ENCODE measurements at places on chromosomes 3 and 15.
A peak's percentile ranks its signal among the peaks of the same experiment; 100 is the strongest.

- no peak for DNase-seq
Measured at GRCh38 chr3:1232276-1232675, 139.5 kb downstream of the CNTN6 start.

DNA sequence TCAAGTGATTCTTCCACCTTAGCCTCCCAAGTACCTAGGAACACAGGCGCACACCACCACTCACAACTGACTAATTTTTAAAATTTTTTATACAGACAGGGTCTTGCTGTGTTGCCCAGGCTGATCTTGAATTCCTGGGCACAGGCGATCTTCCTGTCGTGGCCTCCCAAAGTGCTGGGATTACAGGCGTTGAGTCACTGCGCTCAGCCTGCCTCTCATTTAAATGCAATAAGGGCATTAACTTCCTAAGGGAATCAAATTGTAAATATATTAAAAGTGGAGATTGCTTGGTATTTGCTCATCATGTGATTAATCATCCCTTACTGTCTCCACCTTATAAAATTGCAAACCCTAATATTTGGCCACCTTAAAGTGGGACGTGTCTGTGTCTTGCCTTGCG is 65.2 kb downstream of the PGPEP1L start:
- DNase-seq, result no peak

- peak; percentile 48 for DNase-seq
Measured at GRCh38 chr3:141482245-141482922, 4.4 kb upstream of the RASA2 start.

- DNase-seq, result peak; percentile 59
Measured at GRCh38 chr15:49645941-49646340, 25.1 kb downstream of the DTWD1 start.

DNA sequence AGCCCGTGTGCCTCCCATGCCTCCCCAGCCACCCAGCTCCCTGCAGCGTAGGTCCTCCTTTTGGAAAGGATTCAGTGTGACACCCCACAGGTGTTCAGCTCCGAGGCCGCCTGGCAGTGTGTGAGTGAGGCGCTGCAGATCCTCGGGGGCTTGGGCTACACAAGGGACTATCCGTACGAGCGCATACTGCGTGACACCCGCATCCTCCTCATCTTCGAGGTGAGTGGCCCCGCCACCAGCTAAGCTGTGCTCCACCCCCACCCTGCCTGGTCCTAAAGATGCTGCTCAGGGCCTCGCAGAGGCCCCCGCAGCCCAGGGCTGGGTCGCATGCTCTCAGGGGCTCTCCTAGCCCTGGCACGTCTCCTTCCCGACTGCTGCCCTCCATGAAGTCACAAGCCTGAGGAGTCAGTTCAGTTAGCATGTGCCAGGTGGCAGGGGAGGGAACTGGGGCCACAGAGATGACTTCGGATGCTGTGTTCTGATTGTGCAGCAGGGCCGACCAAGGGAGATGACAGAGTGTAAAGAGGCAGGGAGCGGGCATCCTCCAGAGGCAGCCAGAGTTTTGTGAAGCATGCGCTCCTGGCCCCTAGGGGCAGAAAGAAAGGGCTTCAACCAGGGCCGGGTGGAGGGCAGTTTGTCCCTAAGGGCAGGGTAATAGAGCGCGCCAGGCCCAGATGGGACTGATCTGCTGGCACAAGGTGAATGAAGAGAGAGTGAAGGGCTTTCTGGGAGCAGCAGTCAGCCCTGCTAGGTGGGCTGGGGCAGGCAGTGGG is 26.8 kb downstream of the ACAD9 start:
- DNase-seq, result no peak

DNA sequence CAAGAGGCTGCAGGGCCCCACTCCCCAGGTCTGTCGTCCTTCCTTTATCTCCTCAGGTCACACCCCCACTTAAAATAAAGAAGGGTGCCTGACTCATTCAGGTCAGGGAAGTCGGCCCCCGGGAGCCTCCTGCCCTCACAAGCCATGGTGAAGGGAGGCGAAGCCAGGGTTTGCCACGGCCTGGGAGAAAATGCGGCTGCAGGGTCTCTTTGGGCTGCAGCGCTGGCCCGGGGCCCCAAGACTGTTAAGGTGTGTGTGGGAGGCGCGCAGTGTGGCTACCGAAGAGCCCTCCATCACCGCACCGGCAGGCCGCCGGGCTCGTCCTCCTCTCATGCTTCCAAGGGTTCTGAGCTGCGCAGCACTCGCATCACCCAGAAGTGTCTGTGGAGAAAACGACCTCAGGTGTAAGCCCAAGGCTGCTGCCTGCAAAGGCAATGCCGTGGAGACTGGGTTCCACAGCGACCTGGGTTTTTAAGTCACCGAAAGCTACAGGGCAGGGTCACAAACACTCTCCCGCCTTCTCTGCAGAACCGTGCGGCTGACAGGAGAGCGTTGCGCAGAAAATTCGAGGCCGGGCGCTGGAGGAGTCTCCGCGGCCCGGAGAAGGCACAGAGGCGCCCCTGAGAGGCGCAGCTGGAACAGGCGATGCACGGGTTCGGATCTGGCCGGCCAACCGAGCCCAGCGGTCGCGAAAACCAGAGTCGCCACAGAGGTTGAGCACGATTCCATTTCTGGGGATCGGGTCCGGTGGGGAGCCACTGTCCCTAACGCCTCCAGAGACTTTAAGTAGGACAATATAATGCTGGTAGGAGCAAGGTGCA is 8.7 kb downstream of the FOXL2 start:
- no peak for DNase-seq

DNA sequence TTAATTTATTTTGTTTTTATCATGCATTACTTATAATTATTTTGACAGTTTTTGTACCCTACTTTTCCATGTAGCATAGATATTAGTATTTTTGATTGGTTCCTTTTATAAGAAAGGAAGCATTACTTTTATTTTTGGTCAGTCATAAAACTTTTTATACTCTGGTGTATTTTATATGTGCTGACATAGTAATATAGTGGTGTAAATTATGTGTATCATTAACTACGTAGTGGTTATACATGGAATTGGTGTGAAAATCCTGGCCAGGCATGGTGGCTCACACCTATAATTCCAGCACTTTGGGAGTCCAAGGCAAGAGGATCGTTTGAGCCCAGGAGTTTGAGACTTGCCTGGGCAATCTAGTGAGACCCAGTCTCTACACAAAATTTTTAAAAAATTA is 18.8 kb upstream of the NIPA2 start:
- no peak for DNase-seq
